ENCODE measurements at places on chromosomes 7 and 10.

GRCh38 chr7:12630513-12630819 lies 57.0 kb upstream of the ARL4A start:
- DNase-seq, result no peak

DNA sequence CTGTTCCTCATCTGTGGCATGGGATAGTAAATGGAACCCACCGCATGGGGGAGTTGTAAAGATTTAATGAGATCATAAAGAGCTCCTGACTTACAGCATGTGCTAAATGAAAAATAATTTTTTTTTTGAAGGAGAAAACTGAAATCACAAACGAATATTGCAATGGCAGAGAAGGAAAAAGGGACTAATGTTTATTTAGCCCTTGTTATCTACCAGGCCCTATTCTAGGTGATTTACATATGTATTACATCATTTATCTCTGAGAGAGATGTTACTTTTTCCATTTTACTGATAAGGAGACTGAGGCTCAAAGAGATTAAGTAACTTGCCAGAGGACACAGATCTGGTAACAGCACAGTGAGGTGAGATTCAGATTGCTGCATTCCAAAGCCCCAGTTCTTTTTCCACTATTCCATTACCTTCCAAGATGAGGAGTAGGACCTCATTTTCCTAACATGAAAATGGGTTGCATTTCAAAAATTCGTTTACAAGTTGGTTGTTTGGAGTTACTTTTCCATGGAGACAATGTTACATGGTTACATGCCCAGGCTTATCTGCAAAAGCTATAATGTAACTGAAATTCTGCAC lies 28.6 kb downstream of the VCL start:
- no peak for DNase-seq

DNA sequence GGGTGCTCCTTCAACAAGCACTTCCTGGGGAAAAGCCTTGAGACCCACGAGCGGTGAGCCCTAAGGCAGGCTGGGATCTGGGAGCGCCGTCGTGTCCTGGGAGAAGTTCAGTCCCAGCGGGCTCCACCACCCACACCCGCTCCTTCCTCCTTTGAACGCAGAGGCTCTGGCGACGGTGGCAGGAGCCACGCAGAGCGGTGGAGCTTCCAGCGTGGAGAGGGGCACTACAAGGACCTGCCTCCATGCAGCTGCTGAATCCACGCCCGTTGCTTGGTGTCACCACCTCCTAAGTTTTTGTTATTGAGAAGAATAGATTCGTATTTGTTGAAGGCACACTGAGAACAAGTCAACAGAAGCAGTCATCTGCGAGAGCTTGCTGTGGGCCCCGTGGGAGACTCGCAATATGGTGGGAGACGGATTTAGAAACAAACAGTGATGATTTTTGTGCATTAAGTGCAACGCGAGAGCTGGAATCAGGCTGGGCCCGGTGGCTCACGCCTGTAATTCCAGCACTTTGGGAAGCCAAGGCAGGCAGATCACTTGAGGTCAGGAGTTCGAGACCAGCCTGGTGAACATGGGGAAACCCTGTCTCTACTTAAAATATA lies 60.1 kb upstream of the SDK1 start:
- DNase-seq, result no peak

GRCh38 chr10:126186766-126187165 lies 201.5 kb downstream of the ADAM12 start:
- DNase-seq, result no peak

DNA sequence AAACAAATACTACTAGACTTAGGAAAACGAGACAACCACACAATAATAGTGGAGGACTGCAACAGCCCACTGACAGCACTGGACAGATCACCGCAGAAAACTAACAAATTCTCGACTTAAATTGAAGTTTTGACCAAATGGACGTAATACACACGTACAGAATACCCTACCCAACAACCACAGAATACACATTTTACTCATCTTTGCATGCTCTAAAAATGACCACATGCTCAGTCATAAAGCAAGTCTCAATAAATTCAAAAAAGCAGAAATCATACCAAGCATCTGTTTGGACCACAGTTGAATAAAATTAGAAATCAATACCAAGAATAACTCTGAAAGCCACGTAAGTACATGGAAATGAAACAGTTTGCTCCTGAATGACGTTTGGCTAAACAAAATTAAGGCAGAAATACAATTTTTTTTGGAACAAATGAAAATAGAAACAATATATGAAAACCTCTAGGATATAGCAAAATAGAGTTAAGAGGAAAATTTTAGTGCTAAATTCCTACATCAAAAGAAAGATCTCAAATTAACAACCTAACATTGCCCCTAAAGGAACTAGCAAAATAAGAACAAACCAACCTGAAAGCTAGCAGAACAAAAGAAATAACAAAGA lies 30.6 kb downstream of the MAPK8 start:
- DNase-seq, result no peak

GRCh38 chr10:4617589-4617988 lies 208.4 kb upstream of the AKR1E2 start:
- DNase-seq, result no peak

DNA sequence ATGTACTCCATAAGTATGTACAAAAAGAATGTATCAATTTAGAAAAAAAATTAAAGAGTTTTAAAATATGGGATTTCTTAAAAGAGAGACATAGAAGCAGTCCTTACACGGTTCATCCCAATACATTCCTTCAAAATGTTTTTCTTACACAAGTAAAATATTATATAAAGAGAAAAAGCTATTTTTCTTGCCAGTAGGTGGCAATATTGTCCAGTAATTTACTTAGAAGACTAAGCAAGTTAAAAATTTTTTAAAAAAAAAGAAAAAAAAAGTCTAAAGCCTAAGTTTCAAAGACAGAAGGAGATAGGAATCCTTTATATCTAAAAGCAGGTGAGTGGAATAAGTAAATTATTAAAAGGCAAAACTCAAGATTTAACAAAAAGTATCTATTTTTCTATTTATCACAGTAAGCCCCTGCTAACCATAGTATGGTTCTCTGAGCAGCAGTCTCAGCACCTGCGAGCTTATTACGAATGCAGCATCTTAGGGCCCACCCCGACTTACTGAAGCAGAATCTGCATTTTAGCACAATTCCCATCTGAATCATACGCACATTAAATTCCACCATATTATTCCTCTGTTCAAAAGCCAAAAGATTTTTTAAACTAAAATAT lies 240.6 kb downstream of the DGKI start:
- no peak for DNase-seq

DNA sequence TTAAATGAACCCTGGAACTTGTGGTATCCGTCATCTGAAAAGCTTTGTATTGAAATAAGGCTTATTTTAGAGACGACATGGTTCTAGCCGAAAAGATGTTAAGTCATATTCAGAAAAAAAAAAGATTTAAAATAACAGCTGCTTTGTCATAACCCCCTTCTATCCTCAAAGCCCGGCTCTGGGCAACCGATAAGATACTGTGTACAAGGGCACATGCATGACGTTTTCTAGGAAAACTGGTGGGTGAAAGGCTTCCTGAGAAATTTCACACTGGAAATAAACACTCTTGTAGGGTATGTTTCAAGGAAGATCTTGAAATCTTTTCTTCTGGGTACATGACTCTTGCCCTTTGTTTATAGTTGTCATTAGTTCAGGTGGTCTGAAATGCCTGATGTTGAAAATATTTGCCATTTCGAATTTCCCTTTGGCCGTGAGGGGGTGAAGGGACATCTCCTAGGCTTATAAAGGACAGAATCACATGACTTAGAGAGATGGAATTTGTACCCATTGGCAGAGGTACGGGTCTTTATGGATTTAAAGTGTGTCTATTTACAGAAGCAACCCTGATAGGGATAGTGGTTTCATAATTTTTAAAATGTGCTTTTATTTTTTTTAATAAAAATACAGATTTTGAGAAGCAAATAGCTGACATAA lies 232.5 kb downstream of the PTEN start:
- no peak for DNase-seq

GRCh38 chr10:54962134-54962900 lies 161.3 kb upstream of the PCDH15 start:
- no peak for DNase-seq

- no peak for DNase-seq
These were observed 48.4 kb upstream of the ELFN1 start for GRCh38 chr7:1621718-1622117.

- DNase-seq, result no peak
These were observed 255.3 kb downstream of the DNAJB9 start for GRCh38 chr7:108824840-108825580.

DNA sequence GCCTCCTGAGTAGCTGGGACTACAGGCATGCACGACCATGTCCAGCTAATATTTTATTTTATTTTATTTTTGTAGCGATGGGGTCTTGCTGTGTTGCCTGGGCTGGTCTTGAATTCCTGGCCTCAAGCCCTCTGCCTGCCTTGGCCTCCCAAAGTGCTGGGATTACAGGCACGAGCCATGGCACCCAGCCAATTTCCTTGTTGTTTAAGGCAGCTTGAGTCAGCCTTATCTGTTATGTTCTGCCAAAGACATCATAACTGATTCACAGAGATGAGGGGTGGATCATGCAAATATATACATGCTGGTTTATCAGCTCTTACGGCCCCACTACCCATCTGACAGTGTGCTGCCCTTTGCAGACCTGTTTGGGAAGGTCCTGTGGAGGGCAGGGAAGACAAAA lies 826.7 kb downstream of the TYW1 start:
- DNase-seq, result no peak

GRCh38 chr10:60281331-60281730 lies 108.3 kb downstream of the ANK3 start:
- no peak for DNase-seq

DNA sequence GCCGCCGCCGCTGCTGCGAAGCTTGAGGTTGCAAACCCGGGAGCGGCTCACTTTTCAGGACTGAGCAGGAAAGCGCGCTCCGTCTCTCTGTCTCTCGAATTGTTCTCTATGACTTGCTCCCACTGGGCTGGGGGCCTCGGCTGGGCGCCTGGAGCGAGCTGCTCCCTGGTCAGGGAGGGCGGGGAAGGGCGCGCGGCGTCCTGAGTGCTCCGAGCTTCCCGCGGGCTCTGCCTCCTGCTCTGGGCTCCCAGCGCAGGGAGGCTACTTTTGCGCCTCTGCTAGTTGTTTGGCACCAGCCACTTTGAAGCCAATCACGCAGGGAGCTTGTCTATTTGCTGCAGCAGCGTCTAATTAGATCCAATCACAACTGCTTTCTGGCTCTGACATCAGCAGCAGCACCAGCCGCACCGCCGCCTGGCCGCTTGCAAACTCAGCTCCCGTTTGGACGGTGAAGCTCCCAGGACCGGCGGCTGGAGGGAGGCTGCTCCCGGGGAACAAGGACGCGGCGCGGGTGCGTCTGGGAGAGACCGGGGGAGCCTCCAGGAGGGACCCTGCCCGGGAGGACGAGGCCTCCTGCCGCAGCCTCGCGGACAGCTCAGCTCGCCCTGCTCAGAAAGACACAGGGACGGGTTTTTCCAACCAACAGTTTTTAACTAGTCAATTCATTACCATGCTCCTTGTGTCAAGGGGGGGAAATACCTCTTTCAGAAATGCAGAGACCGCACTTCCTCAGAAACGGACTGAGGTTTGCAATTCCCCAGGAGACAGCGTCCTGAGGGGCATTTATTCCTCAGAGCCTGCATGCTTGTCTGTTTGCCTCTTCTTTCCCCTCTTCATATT lies at the start of gene ADARB2:
ADARB2 (minus strand) TSS at position 304 of the 840 bp plus-strand sequence.
- peak; percentile 76 for DNase-seq

DNA sequence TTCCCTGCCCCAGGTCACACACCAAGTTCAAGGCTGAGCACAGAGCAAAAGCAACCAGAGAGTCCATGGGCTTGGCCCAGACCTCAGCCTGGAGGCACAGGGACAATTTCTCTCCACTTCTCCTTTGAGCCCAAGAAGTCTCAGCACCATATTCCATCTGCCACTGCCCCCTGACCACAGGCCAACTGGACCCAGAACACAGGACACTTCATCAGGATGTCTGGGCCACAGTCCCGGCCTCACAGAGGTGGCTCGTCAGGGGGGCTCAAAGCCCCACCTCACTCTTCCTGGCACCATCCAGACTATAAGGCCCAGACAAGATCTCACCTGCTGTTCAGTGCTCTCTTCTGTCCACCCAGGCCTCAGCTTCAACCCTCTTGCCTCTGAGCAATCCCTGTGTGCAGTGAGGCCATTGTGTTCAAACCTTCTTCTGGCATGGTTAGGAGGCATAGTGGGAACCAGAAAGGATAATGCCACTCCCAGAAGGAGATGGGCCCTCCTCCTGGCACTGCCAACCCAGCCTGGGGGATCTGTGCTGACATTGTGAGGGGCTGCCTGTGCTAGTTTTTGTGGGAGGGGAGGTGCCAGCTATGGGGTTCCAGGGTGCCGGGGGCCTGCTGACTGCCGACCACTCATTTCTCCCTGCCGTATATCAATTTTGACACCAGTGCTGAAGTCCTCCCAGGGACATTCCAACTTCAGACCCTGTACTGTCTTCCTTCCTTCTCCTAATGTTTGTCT lies 49.7 kb upstream of the ANTXRL start:
- no peak for DNase-seq

DNA sequence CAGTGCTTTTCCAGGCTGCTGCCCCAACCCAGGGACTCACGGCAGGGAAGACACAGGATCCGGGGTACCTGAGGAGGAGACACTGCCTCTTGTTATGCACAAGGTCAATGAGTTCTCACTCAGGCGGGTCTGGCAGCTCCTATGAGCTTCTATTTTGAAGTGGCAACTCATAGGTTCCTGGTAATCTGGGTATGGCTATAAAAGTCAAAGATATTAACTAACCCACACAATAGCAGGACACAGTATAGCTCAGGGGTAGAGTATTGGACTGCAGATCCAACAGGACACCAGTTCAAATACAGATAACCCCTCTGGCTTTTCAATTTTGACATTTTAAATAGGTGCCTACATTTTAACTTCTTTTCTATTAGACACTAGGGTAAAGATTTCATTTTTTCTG lies 130.3 kb upstream of the ZNF746 start:
- no peak for DNase-seq

DNA sequence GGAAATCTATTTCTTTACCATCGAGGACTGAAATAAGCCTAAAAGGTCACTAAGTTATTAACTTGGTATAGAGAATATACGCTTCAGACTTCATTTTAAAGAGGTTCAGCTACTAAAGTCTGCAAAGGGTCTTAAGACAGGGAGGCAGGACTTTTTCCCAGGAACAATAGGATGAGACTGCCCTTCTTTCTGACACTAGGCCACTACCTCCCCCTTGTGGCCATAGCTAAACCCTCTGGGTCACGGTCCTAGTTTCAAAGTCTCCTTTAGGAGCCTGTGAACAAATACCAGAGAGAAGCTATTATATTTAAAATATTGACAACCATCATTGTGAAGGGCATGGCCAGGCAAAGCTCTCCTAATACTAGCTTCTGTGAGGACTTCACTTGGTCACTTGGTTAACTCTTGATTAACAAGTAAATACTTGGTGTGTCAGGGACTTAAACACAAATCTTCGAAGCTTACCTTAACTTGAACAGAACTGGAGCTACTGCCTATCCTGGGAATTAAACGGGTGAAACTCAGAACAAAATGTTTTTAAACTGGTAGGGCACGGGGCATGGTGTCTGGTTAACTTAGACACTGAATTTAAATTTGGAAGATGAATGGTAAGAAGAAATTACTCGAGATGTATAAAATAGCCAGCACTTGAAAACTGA lies 75.6 kb downstream of the CCDC6 start:
- no peak for DNase-seq
